Mesothelial cell of epicardium (in vitro differentiated cells): ENCODE measurements at places on chromosomes 11 and 22.

GRCh38 chr11:73055655-73056354, 86.3 kb downstream of the FCHSD2 start:
- DNase-seq, result no peak

GRCh38 chr11:61711498-61711897, 31.3 kb downstream of the DAGLA start:
- no peak for DNase-seq

GRCh38 chr11:86156397-86156955, 87.6 kb upstream of the PICALM start:
- DNase-seq, result no peak

GRCh38 chr22:44357966-44358465, 45.3 kb upstream of the SHISAL1 start:
- DNase-seq, result no peak

GRCh38 chr11:6618117-6619003, 862 bp downstream of the TPP1 start:
- DNase-seq, result peak; percentile 61

DNA sequence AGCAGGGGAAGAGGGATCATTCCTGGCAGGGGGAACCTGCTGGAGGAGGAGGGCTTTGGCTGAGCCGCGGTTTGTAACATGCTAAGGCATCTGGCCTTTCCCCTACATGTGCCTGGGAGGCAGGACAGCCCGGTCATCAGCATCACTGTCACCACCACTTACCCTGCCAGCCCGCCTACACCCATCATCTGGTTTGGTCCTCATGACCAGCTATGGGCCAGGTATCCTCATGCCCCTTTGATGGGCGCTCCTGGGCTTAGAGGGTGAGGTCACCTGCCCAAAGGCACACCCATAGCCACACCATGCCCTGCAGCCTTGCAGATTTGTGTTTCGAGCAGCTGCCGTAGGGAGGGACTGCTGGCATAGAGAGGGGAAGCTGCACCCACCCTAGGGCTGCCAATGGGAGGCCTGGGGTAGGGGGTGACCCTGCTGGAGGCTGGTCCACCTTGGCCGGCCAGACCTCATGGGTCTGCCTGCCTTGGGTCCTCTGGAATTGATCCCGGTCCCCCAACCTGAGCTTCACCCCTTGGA, 2.6 kb downstream of the MRGPRF start:
- no peak for DNase-seq

- DNase-seq, result no peak
Observed at GRCh38 chr22:43722444-43722843, 89.7 kb downstream of the EFCAB6 start.

DNA sequence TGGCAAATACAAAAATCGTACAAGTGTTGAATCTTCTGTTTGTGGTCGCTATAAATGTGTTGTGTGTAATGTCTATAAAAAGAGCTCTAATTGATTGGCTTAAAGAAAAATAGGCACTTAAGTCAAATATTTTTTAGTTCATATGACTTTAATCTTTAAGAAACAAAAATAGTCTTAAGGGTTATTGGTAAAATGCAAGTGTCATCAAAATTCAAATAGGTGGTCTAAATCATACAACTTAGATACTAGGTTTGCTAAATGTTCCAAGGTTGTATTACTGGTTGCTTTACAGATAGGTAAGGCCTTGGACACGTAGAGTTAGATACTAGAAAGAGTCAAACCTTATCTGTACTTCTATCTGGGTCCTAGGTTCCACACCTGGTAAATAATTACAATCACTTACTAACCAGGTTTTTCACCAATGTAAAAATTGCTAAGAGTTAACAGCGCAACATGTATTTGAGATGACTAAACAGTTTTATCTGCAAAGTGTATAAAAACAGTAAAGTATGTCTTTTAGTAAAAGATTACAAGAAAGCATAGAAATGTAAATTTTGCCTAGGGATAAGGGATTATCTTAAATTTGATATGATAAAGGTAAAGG, 91.1 kb upstream of the GNAZ start:
- DNase-seq, result no peak

DNA sequence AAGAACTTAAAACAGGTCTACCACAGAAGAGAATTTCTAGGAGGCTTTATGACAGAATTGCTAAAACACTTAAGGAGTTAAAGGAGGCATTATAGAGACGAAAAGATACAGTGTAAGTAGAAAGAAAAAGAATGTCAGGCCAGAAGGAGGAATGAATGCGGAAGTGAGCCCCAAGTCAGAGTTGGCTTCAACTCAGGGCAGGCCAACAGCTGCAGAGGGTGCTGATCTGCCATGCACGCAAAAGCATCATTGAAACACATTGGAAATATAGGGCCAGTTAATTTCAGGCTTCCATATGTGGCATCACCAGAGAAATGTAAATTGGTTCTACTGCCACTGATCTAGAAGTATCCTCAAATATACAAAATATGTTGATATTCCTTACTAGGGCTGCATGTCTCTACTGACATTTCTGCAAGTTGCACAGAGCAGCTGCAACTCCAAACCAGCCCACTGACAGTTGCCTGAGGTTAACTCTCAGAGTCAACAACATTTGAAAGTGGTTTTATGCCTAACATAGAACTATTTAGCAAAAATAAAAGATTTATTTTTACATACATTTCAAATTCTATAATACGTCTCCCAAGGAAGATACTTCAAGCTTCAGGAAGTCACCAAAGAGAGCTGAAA, 324.1 kb downstream of the C11orf87 start:
- DNase-seq, result no peak

- no peak for DNase-seq
Observed at GRCh38 chr11:72239313-72239848, 4.6 kb downstream of the PHOX2A start.

- DNase-seq, result no peak
Observed at GRCh38 chr22:29032014-29032475, 29.6 kb downstream of the C22orf31 start.

GRCh38 chr11:44857490-44858090, 93.1 kb downstream of the TP53I11 start:
- no peak for DNase-seq

GRCh38 chr22:37032535-37033460, 13.3 kb downstream of the MPST start:
- DNase-seq, result no peak

DNA sequence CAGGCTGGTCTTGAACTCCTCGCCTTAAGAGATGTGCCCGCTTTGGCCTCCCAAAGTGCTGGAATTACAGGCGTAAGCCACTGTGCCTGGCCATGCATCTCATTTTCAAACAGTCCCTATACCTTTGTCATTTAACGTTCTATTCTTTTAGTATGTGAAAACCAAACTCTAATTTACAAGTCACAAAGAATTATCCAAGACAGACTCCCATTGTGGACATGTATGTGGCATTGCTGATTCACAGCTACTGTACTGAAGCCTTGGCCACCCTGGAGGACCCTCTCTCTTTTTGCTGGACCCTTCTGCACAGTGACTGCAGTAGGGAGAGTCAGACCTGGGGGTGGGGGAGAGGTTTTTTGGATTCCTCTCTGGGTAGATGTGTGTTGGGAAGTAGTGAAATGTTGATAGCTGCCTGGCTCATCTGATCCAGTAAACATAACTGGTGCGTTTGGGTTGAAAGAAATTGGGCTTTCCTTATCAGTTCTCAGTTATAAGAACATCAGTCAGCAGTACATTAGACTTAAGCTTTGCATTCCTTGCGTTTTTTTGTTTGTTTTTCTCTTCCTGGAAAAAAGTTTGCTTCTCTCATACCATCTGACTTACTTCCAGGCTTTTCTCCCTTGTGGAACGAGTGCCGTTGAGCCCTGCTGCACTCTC, 65.9 kb downstream of the MED15 start:
- no peak for DNase-seq

DNA sequence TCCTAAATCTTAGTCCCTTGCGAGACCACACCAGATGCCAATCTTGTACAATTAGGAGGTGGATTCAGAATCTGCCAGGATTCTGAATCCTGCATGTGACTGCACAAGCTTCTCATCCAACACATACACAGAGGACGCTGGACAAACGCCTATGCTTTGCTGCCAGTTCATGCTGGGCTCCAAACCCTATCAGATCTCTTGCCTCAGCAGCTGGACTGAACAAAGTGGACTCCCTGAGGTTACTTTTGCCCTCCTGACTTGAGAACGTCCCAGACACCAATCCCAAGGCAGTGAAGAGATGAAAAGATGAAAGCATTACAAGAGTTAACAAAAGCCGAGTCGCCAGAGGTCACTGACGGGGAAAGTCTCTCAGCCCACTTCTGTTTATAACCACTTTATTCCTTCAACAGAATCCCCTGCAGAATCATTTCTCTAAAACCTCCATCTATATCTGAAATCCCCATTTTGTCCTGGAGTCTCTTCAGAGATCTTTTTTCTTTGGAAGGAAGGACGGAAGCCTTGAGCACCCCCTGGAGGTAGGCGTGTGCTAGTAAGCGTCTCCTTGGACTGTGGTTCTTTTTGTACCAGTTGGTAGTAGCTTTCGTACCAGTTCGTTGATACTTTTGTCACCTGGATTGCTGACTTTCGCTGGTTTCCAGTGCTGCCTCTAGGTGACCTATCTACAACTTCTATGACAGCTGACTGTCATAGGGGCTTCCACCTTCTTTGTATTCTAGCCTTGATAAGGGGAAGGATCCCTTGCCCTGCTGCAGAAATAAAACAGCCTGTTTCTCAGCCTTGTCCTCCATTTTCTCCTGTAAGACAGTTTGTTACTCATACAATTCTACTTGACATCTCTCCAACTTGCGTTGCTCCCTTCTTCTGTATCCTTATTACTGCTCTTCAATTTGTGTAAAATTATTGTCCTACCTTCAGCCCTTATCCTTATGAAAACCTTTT, 26.1 kb upstream of the EED start:
- DNase-seq, result no peak

DNA sequence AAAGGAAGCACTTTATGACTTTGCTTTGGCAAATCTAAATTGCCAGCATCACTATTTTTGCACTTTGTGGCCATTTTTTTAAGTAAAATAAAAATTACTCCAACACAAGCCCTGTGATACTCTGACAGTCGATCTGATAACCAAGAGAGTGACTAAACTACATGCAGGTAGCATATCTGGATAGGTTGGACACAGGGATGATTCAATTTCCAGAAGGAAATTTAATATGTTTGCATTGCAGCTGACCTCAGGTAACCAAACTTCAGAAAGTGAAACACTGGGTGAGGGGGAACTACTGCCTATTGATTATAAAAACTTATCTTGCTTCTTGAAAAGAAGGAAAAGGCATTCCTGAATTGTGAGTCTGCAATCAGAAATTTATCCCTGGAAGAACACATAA, 13.9 kb downstream of the OR5B3 start:
- no peak for DNase-seq

GRCh38 chr11:2931420-2931746, 2.2 kb upstream of the PHLDA2 start:
- no peak for DNase-seq

- DNase-seq, result no peak
Observed at GRCh38 chr11:41382927-41383326, 76.5 kb downstream of the LRRC4C start.
